ENCODE measurements at places on chromosomes 11 and 22.

DNA sequence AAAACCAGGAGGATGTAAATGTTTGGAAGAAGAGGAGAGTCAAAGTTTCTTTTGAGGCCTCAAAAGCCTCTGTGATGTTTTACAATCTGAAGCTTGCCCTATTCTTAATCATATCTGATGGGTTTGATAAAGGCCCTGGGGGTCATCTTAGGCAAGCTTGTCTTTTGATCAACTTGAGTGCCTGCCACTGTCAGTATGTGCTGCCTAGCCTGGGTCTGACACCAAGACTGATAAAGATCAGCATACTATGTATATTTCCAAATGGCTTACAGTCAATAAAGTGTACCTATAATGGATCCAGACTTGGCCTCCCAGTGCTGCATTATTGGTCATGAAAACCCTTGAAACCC, 12.7 kb downstream of the EHF start:
- no peak for DNase-seq

DNA sequence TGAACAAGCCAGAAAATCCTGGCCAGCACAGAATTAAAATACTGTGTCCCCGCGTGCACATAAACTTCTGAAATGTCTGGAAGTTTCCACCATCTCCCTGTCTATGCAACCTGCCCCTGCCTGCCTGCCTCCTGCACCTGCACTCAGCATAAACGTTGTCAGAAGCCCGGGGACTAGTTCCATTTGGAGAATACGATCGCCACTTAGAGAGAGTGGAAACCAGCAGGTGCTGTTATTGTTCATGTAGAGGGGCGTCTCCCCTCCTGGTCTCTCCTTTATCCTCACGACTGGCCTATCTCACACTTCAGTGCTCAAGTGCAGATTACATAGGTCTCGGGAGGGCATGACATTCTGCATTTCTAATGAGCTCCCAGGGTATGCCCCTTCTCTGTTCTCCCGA, 35.6 kb downstream of the MPPED1 start:
- no peak for DNase-seq

DNA sequence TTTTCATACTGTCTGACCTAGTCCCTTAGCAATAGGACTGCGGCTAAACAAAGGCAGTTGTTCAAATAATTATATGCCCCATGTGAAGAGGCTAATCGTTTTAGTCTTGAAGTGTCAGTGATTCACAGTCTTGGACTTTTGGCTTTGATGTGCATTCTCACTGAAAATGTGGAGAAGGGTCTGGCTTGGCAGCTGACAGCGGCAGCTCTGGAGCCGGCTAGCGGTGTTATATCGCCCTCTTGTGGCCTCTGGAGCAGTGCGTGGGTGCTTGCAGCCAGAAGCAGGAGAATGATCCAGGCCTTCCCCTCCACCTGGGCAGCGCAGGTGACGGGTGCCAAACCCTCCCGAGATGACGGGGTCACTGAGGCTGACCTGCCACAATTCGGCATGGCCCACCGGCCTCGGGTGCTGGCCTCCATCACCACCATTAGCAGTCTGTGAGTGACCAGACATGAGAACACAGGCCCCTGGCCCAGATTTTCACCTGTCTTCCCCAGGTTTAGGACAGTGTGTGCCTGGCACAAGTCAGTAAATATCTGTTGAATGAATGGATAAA, 90.3 kb upstream of the PITPNB start:
- DNase-seq, result peak; percentile 79

- no peak for DNase-seq
Measured at GRCh38 chr11:63242089-63242781, 1.2 kb downstream of the SLC22A25 start.

DNA sequence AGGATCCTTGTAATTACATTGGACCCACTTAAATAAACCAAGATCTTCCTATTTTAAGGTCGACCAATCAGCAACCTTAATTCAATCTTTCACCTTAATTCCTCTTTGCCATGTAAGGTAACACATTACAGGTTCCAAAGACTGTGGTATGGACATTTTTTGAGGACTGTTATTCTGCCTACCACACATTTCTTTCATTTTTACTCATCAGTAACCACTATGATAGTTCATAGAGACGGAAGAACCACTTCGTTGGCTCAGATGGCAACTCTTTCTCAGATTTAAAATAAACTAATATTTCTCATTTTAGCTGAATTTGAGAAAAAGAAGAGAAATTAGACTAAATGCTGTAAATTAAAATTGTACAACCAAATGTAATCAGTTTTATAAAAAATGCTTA, 96.3 kb downstream of the PAX6 start:
- no peak for DNase-seq

GRCh38 chr22:31477329-31477728, 12.3 kb downstream of the EIF4ENIF1 start:
- no peak for DNase-seq

- no peak for DNase-seq
Measured at GRCh38 chr22:47918276-47918921, 1155.9 kb downstream of the TBC1D22A start.

DNA sequence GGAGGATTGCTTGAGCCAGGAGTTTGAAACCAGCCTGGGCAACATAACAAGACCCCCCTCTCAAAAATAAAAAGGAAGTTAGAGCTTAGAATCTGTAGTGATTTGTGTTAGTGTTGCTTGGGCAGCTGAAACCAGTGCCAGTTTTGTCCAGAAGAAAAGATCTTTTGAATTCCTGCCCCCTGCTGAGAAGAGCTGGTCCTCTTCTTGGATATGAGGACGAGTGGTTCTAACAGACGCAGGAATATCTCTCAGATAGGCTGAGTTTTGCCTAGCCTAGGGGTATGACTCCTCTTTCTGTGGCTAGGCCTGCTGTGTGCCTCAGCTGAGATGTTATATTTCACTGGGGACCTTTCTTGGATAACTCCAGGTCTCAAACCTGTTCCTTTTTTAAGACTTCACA, 102.8 kb downstream of the STIM1 start:
- no peak for DNase-seq

GRCh38 chr11:120956710-120957495, 67.0 kb upstream of the TBCEL start:
- no peak for DNase-seq

GRCh38 chr11:10441652-10442503, 13.2 kb upstream of the AMPD3 start:
- peak; percentile 37 for DNase-seq

- no peak for DNase-seq
Measured at GRCh38 chr11:77510851-77511250, 37.0 kb upstream of the PAK1 start.

DNA sequence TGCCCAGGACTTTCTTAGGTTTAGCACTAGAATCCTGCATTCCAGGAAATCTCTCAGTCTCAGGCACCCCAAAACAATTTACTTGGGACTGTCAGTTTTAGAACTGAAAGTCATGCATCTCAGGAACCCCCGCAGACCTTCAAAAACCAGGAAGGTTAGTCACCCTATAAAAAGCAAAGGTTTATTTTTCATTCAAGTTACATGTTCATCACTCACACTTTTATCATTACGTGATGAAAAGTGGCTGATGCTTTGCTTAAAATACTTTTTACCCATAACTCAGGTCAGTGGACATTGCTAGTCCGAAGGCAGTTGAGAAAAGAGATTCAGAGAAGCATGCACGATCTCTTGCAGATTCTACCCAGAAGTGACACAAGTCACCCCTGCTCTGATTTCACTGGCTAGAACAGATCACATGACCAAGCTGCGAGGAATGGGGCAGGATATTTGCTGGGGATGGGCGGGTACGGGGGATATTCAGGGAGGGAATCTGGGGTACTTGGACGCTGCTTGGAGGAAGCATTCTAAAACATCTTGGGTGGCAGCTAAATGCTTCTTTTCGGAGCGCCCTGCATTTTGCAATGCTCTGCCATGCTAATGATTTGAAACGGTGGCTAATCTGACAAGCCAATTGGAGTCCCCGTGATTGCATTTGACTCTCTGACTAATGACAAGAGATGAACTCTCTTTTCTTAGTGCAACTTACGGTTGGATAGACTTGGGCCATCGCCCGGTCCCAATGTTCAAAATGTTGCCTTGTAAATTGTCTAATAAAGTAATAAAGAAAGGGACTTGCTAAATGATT, 110.2 kb downstream of the MIAT start:
- DNase-seq, result no peak

DNA sequence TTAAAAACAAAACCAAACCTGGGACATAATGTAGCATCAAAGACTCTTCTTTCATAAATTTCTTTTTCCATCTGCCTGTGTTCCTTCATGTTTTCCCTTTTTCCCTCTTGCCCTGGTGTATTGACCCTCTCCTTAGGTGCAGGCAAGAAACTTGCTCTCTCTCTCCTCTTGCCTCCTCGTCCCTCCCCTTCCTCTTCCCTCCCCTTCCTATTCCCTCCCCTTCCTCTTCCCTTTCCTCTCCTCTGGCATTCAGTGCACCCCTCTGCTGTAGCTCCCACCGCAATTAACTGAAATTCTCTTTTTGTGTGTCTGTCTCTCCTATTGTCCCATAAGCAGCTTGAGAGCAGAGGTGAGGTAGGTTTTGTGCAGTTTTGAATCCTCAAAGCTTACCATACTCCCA, 49.9 kb downstream of the CSF2RB start:
- no peak for DNase-seq

GRCh38 chr22:31323578-31324550, 22.3 kb downstream of the PATZ1 start:
- DNase-seq, result no peak

DNA sequence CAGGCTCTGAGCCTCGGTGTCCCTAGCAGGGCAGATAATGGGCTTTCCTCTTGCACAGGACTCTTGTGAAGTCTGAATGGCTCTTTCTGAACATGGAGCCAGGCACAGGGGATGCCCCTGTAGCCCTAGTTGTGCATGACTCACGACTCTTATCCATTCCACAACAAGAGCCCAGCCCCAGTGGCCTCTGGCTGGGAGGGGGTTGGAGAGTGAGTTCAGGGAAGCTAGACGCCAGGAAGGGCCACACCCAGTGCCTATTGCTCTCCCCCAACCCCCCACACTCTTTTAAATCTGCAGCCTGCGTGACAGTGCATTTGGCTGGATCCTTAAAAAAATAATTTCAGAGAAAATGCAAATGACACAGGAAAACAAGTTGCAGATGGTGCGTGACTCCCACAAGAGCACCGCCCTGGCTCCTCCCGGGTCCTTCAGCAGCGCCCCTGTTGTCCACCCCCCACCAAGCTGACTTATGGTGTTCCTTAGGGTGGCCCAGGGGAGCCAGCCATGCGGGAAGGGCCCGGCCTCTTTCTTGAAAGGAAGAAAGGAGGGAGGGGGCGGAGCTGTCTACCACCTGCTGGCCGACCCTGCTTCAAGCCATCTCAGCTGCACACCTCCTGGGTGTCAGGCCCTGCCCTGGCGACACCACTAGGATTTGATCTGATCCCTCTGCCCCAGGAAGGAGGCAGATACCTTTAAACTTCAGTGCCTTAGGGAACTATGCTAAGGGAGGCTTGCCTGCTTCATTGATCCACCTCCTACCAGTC, 74.7 kb downstream of the MN1 start:
- DNase-seq, result peak; percentile 54

GRCh38 chr11:2890466-2891294, 5.1 kb upstream of the CDKN1C start:
- DNase-seq, result peak; percentile 79

- DNase-seq, result no peak
Measured at GRCh38 chr11:1656670-1657069, 27.1 kb downstream of the KRTAP5-5 start.

- peak; percentile 83 for DNase-seq
Measured at GRCh38 chr11:14414470-14415461, 55.8 kb upstream of the RRAS2 start.

DNA sequence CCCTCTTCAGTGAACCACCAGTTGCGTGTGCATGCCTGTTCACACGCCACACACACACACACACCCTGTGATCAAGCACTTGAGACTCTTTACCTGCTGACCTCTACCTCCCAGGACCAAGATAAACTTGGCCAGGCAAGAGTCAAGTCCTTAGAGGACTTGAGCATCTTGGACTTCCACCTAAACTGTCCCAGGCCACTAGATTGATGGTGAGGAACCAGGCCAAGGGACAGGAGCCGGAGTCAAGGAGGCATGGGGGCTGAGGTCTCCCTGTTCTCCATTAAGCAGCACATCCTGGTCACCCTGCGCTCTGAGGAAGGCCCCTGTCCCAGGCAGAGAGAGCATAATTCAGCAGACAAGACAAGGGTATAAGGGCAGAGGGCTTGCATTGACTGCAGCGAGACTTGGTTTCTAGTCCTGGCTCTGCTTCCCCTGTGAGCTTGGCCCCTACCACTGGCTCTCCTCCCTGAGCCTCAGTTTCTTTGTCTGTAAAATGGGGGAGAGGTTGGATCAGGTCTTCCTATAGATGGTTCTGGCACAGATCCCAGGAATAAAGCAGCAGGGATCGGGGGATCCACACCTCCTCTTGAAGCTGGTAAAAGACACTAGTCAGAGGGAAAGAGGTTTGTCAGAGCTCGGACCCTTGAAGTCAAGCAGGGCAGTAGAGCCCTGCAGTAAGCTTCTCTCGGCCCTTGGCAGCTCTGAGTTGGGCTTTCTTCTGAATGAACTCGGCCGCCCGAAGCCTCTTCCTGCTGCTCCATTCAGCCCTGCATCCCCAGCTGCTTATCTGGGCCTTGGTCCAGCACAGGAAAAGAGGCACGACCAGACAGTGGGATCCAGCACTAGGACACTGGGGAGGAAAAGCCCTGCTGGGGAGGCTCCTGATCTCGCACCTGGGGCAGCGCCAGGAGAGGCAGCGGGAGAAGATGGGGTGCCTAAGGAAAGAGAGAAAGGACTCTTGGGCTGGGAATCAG, 2.0 kb downstream of the CREB3L1 start:
- DNase-seq, result peak; percentile 55

DNA sequence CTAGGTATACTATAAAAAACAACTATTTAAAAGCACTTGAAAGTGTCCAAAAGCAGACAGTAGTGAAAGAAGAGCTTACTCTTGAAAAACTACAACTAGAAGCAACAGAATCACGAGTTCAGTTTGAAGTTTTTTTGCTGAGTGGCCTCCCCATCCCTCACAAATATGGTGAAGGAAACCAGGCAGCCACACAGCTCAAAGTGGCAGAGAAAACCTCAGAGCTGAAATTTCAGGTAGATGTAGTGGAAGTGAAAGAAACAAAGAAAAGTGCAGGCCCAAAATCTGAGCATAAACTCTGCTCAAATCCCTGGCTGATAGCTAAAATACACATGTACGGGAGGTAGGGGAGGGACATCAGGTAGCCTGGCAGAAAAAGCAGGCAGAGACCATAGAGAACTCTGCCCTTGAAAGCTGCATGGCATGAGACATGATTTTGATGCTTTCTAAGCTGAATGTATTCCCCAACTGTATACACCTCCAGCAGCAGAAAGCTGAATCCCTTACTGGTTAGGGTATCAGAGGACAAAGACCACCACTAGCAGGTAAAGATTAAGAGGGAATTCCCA, 12.1 kb downstream of the BTBD10 start:
- DNase-seq, result no peak
